ENCODE measurements at places on chromosomes 4 and X.
A peak's percentile ranks its signal among the peaks of the same experiment; 100 is the strongest.

DNA sequence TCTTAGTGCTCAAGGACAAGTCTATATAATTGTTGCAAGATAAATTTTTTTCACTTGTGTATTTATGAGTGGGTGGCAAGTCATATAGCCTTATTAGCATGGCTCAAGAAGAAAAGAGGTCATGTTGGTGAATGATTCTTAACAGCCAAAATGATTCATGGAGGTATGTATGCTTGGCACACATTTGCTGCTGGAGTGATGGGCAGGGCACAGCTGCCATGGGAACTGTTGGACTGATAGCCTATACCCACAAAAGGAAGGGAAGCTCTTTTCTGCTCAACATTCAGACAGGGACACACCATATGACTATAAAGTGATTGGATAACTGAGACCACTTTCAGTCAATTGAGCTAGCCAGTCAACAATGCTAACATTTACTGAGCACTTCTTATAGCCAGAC, 46.8 kb upstream of the PITX2 start:
- no peak for DNase-seq

DNA sequence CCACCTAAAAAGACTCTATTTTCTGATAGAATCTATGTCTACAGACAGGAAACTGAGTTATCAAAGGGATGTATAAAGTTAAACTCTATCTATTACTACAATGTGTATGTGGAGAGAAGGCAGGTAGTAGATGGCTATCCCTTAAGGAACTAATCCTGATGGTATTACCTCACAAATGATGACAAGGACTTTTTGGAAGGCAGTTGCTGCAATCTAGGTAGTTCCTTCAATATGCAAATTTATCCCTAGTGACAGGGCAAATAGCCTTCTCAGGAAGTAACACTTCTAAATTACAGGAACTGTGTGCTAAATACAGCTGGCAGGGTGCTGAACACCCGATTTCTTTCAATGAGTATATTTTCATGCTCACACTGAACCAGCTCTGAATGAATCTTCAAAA, 177.4 kb downstream of the COL25A1 start:
- no peak for DNase-seq

DNA sequence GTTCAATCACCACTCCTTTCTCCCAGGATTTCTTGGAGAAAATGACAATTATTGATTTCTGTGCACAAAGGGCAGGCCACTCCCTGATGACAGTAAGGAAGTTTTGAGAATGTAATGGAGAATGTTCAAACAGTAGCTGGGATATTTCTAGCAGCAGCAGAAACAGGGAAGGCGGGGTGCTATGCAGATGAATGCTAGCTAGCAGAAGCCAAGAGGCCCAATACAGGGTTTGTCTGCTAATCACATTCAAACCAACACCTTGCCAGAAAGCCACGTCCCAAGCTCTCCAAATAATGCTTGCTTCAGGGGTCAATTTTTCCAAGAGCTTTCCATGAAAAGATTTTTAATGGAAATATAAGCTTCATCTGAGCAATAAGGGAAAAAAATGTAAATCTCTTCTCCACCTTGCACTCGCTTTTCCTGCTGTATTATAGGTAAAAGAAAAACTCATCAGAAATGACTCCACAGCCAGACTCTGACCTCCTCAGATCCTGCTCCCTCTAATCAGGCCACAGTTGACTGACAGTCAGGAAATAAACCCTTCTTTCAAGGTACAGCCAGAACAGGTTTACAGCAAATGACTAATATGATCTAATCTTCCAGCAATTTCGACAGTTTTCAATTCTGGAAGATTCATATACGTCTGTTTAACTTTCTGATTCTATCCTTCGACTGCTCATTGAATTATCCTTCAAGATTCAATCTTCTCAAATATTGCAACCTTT, 84.7 kb upstream of the PCDH19 start:
- no peak for DNase-seq

DNA sequence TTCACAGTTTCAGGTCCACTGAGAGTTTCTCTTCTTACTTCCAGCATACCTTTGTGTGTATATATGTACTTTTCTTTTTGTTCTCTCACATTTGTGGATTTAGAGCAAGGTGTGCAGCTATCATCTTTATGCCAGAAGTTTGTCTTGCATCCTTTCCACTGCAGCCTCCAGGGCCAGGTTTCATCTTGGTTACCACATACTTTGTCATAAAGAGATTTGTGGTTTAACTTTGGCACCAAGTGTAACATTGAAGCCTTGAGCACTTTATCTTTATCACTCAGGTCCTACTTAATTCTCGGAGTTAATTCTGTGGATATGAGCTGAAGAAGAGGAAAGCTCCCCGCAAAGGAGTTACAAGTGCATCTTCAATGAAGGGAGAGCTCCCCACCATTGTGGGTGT, 31.4 kb upstream of the VMA21 start:
- no peak for DNase-seq

DNA sequence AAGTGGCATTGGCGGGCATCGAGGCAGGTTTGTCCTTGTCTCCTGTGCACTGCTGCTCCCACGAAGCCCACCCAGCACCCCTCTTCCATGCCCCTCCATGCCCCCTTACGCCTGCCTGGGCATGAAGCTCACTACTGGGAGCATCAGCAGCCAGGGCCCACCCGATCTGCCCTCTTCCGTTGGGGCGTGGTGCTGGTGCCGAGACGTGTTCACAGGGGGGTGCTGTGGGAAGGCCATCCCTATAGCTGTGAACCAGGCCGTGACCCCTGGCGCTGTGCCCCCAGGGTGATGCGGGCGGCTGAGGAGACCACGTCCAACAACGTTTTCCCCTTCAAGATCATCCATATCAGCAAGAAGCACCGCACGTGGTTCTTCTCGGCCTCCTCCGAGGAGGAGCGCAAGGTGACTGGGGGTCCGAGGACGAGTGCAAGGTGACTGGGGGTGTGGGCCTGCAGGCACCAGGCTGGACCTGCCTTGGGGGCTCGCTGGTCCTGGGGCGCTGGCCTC, 19.3 kb upstream of the ADD1 start:
- DNase-seq = no peak

DNA sequence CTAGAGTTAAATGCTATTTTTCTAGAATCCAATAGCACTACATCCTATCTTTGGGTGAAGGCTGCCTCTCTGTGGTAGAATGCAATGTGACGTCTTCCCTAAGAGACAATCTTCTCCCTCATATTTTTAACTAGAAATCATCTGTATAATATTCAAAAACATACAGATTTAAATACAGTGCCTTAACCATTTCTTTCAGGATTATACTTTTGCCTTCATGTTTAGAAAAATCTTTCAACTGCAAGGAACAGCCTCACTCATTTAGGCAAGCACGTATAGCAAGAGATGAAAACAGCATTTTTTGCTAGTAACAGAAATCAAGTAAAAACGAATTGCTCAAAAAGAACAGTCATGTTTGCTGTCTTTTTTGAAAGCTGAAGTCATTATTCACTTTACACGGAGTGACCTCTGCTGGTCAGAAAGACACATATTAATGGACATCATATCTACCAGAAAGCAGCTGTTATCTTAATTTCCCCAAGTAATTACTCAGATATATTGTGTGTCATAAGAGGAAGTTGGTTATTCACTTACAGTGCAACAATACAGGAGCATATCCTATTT, 422.3 kb downstream of the STPG2 start:
- no peak for DNase-seq

- DNase-seq = no peak
Measured at GRCh38 chr4:95636061-95636460, 87.3 kb upstream of the UNC5C start.

DNA sequence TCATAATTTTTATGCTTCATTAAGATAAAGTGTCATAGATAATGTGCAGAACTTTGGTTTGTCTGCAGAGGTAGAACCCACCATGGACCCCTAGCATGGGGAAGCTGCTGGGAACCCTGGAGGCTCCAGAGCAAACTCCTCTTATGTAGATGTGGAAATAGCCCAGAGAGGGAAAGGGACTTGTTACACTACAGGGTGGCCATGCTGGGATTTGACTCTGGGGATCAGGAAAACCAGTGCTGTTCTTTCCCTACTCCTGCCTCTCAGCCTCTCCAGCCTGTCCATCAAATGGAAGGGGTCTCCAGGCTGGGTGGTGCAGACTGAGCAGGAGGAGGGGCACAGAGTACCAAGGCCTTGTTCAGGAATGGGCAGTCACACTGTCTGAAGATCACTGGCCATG, 54.2 kb downstream of the MSX1 start:
- DNase-seq = no peak

DNA sequence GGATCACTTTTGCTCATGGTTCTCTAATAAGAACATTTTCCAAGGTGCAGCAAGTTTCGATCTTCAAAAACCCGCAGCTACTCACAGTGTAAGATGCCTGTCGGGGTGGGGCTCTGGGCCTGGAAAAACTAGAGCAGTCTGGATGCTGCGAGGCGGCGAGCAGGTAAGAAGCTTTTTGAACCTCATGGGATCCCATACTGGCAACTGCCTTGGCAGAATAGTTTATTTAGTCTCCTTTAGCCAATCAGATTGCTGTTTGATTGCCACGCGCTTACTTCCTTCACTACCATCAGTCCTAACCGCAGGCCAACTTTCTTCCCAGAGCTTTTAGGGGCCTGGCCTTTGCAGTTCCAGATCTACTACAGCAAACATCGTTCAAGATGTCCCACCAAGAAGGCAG, 61.3 kb upstream of the MAGEB10 start:
- no peak for DNase-seq

- DNase-seq = peak; percentile 99
Measured at GRCh38 chr4:147578051-147578476, 39.1 kb upstream of the TMEM184C start.

DNA sequence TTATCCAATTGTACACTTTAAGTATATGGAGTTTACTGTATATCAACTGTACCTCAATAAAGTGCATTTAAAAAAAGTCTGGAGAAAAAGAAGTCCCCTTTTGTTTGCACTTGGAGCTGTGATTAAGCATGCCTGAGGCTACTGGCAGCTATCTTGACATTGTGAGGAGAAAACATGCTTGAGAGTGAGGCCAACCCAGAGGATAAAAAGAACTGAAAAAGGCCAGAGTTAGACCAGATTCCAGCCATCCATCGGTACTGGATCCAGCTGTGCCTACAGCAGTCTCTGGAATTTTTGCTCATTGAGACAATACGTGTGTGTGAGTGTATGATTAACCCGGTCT, 57.4 kb downstream of the LGI2 start:
- DNase-seq = peak; percentile 12

- DNase-seq = no peak
Measured at GRCh38 chr4:81698538-81699296, 227.0 kb upstream of the RASGEF1B start.

GRCh38 chr4:177687117-177687516, 244.9 kb upstream of the AGA start:
- DNase-seq = no peak

DNA sequence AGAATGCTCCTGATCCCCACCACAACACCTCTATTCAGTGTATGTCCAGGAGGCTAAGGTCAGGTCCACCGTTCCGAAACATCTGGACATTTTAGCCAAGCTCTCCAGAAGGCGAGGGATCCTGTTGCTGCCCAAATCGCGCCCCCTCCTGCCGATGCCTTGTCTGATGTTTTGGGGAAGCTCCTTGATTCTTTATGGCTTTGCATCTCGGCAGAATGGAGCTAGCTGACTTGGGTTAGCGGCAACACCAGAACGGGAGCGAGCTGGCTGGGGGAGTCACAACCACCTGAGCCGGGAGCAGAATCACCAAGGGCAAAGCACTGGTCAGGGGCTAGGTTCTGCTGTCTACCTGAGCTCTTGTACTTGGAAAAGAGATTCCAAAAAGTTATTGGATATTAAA, 6.6 kb upstream of the POU3F4 start:
- no peak for DNase-seq

DNA sequence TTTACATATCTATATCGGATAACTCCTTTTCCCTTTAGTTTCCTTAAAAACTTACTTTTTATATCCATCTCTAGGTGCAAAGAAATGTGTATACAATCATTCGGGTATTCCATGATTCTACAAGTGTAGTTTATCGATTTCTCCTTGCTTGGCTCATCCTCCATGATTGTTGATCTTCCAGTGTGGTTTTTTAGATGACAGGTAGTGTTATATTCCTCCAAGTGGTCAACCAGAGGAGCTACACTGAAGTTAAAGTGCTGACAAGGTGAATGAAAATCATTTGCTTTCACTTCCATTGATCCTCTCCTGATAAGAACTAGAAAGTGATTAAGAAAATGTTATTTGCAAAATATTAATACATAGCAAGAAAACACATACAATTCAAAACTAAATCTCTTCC, 38.5 kb downstream of the TMEM156 start:
- no peak for DNase-seq

- no peak for DNase-seq
Measured at GRCh38 chrX:37667141-37667540, 18.4 kb upstream of the XK start.

GRCh38 chr4:90503677-90504076, 376.5 kb downstream of the CCSER1 start:
- no peak for DNase-seq
